CD4-positive, alpha-beta T cell treated with Interleukin-6 for 4 hours (primary cell): ENCODE measurements at places on chromosomes 1 and 21.
A peak's percentile ranks its signal among the peaks of the same experiment; 100 is the strongest.

DNA sequence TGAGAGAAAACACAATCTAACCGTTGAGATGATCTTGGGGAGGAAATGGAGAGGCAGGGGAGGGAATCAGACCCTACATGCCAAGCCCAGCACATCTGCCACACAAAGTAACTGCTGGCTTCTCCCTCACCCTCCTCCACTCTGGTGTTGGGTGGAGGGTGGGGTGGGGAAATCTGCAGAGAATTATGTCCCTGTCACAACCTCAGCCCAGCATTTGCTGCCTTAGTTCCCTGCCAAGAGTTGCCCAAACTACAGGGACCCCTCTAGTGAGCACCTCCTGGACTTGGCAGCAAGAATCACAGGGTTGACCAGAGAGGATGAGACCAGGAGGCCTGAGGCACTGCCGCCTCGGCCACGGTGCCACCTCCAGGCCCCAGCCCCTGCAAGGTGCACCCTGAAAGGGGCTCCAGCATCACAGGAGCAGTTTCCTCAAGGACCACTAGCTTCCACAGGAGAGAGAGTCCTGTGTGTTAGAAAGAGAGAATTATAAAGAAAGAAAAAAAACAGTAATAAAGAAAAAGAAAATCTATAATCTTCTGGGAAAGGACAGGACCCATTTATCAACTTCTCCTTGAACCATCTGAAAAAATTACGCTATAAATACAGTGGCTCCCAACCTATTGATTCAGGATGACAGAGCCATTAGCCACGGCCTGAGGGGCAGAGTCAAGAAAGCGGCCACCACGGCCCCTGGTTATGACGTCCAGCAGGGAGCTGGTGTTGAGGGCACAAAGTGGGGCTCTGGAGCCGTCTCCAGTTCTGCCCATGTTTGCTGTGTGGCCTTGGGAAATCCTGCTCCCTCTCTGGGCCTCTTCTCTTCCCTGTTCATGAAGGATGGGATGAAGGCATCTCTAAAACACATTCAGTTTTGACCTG lies 451.7 kb downstream of the MATN1 start:
- DNase-seq = no peak

GRCh38 chr1:110875216-110875731 lies 2.3 kb downstream of the CD53 start:
- DNase-seq = peak; percentile 65

DNA sequence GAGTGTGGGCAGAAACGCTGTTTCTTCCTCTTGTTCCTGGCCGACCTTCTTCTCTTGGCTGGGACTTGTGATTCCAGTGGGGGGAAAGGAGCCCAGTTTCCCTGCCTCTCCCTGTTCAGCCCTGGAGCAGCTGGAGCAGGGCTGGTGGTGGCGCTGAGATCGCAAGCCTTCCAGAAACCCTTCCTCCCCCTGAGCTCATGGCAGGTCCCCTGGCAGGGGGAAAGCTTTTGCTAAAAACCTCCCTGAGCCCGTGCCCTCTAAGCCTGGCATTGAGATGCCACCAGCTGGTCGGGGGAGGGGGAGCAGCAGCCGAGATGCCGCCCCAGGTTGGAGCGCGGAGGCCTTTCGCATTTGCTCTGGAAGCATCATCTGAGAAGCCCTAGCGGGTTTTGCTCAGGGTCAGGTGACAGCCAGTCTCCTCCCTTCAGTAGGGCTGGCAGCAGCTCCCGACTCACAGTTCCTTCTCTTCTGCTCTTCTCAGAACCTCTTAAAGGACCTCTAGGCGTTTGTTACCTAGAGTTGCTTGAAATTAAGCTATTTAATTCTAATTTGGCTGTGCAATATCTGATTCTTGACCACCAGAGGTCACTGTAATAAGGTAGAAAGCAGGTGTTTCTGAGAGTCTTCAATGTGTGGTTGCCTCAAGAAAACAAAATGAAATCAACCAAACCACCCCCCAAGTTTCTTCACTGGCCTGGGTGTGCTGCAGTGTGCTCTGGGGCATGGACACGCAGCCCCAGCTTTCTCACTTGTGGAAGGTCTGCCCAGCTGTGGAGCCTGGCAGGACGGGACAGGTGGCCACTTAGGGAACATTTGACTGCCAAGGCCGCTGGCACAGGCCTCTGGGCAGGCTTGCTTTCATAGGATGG lies 257.3 kb downstream of the CAMTA1 start:
- DNase-seq = no peak

DNA sequence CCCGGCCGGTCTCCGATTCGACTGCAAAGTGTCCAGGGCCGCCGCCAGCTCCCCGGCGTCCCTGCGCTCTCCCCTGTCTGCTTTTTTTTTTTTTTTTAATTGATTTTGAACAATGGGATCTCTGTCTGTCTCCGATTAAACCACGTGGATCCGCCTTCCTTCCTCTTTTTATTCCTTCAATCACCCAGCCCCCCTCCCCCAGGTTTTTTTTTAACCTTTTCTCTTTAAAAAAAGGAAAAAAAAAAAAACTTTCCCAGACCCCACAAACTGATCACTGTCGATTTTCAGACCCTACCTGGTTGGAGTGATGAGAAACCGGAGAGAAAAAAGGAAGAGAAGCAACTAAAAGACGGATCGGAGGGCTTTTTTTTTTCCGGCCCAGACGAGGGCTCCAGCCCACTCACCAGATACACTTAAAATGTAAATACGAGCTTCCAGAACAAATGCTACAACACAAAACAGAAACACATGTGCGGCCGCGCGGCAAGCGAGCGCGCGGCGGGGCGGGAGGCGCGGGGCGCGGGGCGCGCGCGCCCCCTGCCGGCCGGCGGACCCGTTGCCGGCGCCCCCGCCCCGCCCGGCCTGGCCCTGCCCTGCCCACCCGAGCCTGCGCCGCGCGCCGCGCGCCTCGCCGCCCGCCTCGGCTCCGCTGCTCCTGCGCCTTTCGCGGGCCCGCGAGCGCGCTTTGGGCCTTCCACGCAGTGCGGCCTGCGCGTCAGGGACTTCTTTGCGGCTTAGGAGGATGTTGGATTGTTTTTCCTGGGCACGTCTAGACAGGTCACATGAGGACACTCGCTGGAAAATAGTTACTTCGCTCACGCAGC lies at the start of gene RCC2:
Gene RCC2 (minus strand): TSS at position 428 of the 824 bp plus-strand sequence. CDS start 1,163 bp downstream, outside the sequence.
- peak; percentile 79 for DNase-seq

DNA sequence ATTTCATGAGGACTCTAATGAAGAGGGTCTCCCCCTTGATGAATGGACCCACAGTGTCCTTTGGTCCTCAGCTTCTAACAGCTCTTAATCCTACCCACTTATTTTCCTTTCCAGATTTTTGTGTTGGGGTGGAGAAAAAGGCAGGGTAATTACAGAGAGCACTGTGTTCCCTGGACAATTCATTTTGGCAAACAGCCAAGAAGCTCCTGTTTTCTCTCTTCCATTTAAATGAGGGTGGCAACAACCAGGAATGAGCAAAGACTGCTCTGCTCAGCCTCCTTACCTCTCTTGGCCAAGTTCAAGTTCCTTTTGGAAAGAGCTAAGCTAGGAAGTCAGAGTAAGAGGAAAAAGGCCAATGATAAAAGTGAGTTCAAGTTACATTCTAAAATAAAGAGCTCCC lies 11.9 kb downstream of the XKR8 start:
- DNase-seq = no peak

GRCh38 chr1:208242941-208243526 lies 1.1 kb downstream of the PLXNA2 start:
- DNase-seq = peak; percentile 14

DNA sequence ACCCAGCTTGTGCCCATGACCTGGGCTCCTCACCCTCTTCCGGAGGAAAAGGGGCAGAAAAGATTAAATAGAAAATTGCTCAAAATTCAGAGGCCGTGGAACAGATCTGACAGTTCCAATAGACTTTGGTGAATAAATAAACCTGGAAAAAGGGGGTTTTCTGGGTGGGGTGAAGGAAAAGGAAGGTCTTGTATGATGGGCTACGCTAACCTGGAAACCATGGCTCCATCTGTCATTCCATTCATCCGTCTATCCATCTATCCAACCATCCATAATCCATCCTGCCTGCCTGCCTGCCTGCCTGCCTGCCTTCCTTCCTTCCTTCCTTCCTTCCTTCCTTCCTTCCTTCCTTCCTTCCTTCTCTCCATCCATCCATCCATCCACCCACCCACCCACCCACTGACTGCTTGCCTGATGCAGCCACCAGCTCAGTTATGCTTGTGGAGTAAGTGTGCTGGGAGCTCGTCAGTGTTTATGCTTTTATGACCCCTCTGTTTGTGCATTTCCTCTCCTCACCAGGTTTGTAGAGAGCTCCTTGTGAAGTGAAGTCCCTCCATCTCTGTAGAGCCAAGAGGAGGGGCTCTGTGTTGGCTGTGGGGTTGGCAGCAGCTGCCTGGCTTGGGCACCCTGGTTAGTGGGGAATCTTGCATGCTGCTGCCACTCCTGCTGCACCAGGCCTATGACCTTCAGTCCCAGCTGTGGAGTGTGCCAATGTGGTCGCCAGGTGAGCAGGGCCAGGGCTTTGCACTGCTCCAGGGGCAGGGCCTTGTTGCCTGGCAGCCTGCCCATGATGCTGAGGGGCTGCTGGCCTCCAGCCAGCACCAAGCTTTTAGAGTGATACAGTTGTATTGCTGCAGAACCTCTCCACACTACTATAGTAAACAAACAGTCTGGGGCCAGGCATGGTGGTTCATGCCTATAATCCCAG lies 16.0 kb upstream of the POU3F1 start:
- DNase-seq = no peak

GRCh38 chr1:242523719-242524570 lies 552 bp downstream of the PLD5 start:
- DNase-seq = no peak

GRCh38 chr1:63101336-63101735 lies 221.0 kb upstream of the FOXD3 start:
- no peak for DNase-seq

DNA sequence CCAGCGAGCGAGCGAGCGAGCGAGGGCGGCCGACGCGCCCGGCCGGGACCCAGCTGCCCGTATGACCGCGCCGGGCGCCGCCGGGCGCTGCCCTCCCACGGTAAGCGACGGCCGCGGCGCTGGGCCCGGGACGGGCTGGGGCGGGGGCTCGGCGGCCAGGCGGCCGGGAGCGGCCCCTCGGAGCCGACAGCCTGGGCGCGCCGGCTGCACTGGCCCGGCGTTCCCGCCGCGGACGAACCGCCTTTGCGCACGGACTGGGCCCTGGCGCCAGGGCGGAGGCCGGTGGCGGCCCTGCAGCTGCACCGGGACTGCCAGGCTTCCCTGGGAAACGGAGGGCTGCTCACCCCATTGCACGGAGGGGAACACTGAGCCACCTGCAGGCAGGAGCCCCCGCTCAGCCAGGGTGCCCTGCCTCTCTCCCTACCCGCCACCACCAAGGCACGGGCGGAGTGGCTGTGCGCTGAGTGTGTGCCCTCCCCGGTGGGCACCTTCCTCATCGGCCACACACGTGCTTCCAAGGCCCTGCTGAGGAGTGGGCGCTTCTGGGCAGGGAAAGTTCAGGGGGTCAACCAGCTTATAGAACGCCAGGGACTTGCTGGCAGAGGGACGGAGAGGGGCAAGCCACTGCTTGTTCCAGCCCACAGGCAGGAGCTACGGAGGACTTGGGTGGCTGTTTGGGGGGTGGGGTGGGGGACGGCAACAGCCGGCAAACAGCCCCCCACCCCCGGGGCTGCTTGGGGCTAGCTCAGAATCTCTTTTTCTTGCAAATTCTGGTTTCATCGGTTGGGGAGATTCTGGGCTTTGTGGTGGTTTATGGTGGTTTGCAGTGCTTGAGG lies 532 bp downstream of the CSF1 start:
- DNase-seq = peak; percentile 40

DNA sequence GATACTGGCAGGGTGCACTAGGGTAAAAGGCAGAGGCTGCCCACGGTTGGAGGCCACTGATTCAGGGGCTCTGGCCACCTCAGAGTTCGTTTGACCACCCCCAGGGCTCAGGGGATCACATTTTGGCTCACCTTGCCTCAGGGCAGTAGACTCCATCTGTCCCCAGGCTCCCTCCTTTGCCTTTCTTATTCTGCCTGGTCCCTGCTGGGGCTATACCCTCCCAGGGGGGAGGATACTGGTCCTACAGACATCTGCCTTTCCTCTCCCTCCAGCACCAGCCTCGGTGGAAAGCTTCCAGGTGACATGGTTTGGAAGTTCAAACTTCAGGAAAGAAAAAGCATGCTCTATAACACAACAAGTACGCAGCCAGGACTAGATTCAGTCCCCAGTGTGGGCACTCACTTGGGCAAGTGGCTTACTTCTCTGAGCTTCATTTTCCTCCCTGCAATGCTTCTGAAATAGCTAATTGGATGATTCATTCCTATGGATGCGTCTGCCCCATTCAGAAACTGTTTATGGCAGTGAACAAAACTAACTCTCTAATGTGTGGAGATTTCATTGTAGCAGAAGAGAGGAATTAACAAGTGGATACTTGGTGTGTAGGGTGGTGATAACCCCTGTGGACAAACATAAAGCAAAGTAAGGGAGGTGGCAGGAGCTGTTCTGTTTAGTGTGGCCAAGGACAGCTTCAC lies 154.8 kb downstream of the TRABD2B start:
- DNase-seq = no peak

DNA sequence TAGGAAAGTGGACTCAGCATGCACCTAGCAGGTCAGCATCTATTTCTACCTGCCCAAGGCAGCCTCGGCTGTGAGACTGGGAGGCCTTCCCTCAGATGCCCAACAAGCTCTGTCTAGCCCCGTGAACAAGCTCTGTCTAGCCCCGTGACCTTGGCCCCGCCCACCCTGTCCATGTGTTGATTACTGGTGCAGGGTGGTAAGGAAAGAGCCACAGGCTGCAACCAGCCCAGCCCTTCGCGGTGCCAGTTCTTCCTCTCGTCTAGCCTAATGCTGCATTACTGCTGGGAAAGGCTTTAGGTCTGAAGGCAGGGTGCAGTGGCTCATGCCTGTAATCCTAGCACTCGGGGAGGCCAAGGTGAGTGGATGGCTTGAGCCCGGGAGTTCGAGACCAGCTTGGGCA lies 2.2 kb downstream of the GPR153 start:
- DNase-seq = no peak

GRCh38 chr21:44053567-44053966 lies 41.5 kb downstream of the TRAPPC10 start:
- no peak for DNase-seq

DNA sequence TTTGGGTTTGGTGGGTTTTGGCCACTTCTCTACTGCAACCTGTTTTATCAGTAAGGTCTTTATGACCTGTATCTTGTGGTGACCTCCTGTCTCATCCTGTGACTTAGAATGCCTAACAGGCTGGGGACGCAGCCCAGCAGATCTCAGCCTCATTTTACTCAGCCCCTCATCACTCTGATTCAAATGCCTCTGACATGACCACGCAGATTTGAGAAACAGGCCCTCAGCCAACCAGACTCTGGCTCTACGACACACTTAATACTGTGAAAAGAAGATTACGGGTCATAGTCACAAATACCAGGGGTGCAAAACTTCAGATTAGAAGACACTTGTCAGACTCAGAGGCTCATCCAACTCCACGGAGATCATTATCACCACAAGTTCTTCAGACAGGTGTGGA lies 28.3 kb upstream of the KIF26B start:
- DNase-seq = no peak
